ENCODE measurements at places on chromosomes 4 and X.

GRCh38 chr4:3464911-3465697 lies 2.0 kb downstream of the DOK7 start:
- DNase-seq, result no peak

- no peak for DNase-seq
These were observed at the start of gene TRIM2 for GRCh38 chr4:153204247-153204671. Gene TRIM2, plus strand, starts transcription at chr4:153204443. Its CDS starts 88 bp downstream, at chr4:153204531.

GRCh38 chrX:135421537-135421931 lies 210 bp upstream of the SMIM10L2A start:
- DNase-seq, result no peak

DNA sequence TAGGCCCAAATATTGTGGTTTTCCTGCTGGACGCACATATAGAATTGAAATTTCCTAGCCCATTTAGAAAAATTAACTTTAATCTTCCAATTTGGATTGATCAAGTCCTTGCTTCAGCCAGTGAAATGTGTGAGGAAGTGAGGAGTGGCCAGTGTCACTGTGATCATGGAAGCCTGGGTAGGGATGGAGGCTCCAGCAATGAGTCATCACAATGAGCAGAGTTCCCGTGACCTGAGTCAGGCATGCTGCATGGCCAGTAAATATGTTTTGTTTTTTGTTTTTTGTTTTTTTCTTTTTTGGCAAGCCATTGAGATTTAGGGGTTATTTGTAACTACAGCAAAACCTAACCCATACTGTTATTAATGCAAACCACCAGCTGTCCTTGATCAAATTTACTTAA lies 52.1 kb downstream of the IDS start:
- no peak for DNase-seq

GRCh38 chrX:9906919-9907318 lies 60.2 kb upstream of the CLDN34 start:
- no peak for DNase-seq

DNA sequence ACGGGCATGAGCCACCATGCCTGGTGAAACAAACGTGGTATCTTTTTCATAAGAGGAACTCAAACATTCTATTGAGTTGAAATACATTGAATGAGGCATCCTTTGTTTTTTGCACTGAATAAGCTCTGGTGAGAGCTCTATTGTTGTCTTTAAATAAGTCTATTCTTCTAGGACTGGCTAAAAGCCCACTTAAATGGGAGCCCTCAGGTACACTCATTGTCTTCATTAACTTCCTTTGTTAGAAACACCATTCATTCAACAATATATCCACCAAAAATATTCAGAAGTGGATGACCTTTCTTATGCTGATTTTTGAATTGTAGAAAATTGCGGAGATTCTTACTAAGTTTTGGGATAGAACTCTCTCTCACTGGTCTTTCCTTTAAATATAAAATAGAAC lies 568.0 kb downstream of the IL1RAPL1 start:
- no peak for DNase-seq

- DNase-seq, result no peak
These were observed 110.2 kb downstream of the FAM53A start for GRCh38 chr4:1573830-1574459.

- DNase-seq, result no peak
These were observed 24.4 kb downstream of the NAF1 start for GRCh38 chr4:163142246-163142645.

DNA sequence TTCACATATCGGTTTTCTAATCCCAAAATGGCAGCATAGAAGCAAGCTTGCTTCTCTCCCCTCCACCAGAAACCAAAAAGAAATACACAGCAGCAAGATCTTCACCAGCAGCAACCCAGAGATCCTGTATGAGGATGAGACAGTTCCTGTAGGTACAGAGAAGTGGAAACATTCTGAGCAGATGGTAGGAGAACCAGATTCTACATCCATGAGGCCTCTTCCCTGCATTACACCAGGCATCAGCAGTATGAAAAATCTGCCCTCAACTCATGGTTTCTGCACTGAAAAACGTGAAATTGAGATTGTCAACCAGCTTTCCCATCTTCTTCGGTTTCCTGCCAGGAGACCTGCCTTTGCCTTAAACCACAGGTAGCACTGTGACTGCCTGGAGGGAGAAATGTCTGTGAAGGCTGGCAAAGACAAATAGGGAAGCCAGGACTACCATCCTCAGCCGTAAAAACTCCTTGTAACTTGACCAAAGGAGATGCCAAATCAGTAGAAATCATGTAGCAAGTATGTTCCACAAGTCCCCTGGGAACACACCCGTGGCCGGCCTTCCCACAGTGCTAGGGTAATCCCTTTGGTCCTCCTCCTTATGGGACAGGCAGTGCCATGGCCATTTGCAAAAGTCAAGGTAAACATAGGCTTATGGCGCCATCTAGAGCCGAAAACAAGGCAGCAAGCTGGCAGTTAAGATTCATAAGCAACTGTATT lies 24.0 kb upstream of the MTHFD2L start:
- peak; percentile 56 for DNase-seq

GRCh38 chr4:111506706-111507105 lies 638.5 kb upstream of the FAM241A start:
- no peak for DNase-seq

GRCh38 chr4:164060456-164060855 lies 566.0 kb downstream of the TMA16 start:
- DNase-seq, result no peak

DNA sequence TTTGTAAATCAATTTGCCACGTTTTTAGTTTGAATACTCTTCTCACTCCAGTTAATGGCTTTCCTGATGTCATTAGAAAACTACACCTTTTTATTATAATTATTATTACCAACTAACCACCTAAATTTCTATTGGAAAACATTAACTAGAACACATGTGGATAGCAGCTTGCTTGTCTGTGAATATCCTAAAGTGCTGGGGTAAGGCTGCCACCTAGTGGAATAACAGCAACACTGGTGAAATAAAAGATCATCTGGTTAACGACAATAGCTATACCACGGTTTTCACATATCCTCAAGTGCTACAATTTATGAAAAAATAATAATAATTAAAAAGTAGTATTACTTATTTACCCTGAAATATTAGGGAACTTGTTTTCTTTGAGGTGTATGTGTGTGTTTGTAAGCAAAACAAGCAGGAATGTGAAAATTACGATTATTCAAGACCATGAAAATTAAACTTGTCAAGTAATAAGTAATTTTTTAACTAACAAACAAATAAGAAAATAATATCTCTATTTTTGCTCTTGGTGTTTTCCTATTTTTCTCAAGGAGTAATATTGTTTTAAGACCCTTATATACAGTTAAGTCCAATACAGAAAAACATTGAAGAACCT lies 130.1 kb upstream of the TECRL start:
- no peak for DNase-seq

- DNase-seq, result no peak
These were observed 12.3 kb downstream of the RPL9 start for GRCh38 chr4:39446483-39446841.

DNA sequence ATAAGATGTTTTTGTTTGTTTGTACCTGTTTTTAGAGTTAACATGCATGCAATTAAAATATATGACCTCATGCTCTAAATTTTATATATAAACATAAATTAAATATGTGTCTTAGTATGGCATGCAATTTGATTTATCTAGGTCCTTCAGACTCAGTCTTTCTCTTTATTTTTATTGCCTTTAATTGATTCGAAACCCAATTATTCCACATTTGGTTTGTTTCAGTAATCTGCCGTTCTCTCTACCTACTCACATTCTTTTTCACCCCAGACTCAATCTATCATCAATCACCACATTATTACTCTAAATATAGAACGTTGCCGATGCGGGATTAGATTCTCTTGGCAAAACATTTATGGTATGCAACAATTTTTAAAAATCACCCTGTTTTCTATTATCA lies 1492.8 kb downstream of the RAPGEF2 start:
- no peak for DNase-seq

DNA sequence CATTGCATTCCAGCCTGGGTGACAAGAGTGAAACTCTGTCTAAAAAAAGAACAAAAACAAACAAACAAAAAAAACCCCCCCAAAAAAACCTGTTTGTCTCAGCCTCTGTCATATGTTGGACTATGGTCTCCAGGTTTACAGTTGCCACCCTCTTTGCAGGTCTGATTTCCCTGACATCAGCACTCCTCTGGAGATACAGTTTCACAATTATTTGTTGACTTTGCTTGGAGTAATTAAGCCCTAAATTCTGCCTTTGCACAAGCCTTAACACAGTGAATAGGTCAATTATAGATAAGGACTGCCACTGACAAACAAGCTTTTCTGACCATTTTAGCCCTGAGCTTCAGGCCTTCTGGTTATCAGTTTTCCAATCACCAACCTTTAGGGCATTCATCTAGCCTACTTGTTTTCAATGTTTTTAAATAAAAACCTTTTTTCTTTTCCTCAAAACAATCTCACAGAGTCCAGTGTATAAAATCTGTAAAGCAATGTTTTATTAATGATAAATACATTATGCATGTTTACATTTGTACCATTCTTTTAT lies 20.4 kb upstream of the MAPK10 start:
- no peak for DNase-seq

GRCh38 chr4:130322439-130322838 lies 1226.5 kb downstream of the C4orf33 start:
- DNase-seq, result no peak

DNA sequence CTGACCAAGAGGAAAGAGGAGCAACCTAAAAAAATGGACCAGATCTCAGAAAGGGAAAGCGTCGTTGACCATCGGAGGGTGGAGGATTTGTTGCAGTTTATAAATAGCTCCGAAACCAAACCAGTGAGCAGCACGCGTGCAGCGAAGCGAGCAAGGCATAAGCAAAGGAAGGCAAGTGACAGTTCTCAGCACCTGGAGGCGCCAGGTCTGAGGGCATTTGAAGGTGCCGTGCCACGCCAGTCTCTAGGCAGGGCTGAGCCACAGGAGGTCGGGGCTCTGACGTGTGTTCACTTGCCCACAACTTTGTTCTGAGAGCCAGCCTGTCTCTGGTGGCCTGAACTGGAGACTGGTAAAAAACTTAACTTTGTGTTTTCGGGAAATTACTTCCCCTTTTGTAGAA lies 59.7 kb downstream of the TNIP2 start:
- DNase-seq, result no peak

GRCh38 chr4:182876427-182876826 lies 40.8 kb downstream of the DCTD start:
- DNase-seq, result no peak

DNA sequence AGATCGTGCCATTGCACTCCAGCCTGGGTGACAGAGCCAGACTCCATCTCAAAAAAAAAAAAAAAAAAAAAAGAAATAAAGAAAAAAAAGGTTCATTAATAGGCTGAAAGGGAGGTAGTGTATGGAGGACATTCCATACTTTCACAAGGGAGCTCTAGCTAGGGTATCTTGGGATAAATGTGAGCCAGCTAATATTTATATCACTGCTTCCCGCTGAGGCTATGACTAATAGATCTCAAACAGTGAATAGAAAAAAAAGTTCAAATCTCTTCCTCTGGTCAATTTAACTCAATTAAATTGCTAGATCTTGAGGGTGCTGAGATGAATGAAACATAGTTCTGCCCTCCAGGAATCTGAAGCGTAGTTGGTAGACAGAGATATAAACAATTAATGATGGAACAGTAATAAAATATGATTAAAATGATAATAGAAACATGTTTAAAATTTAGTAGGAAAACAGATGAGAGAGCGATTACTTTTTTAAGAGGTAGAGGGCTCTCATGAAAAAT lies 55.7 kb upstream of the SHISA3 start:
- DNase-seq, result no peak

GRCh38 chr4:180436361-180436760 lies 1806.8 kb upstream of the TENM3 start:
- no peak for DNase-seq

DNA sequence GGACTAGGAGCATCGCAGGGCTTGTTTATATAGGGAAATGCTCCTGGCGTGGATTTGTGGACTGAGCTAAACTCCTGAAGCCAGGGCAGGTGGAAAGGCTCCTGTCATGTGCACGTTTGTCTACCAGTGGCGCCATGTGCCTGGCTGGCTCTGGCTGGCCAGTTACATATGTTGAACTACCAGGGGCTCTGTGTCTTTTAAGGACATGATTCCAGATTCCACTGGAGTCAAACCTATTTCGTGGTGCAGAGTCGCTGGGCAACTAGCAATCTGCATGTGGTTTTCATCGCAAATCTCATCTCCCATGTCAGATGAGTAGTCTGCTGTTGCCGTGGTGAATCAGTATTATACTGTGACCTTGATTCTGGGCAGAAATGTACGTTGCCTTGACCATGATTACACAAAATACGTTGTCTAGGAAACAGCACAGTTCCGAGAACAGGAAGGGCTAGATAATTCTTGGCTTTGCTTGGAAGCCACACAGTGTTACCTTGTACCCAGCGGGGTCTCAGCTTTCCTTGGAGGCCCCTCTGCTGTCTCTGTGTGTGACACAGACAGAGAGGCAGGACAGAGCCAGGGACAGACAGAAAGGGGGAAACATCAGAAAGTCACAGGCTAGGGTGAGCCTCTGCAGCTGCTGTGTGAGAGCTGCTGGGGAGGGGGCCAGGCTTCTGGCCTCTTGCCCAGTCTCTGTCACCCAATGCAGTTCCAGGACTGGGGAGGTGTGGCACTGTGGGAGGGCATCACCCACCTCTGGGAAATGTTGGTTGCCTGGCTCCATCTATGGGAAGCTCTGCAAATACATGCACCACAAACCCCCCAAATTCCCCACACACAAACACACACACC lies 19.2 kb downstream of the PNMA6E start:
- no peak for DNase-seq
